ENCODE measurements at places on chromosomes 5 and 9.

DNA sequence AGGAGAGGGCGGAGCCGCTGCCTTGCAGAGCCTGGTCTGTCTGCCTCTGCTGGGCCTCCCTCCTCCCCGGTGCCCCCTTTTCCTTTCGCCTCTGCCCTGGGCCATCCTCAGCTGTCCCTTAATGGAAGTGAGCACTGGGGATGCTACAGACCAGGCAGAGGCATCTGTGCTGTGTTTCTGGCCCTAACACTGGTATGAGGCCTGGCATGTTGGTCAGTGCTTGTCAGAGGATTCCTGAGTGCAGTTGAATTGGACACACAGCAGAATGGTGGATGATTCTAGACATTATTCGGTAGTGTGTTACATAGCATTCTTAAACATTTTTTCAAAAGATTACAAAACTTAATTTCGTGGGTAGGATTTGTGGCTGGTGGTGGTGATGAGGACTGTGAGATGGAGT, 88.6 kb downstream of the EHMT1 start:
- no peak for DNase-seq

GRCh38 chr5:136123236-136123768, 9.3 kb upstream of the SMAD5 start:
- DNase-seq = peak; percentile 11

- peak; percentile 32 for DNase-seq
These were observed 49.7 kb downstream of the BASP1 start for GRCh38 chr5:17267106-17267505.

- DNase-seq = no peak
These were observed 75.0 kb upstream of the NEK6 start for GRCh38 chr9:124182741-124183140.

DNA sequence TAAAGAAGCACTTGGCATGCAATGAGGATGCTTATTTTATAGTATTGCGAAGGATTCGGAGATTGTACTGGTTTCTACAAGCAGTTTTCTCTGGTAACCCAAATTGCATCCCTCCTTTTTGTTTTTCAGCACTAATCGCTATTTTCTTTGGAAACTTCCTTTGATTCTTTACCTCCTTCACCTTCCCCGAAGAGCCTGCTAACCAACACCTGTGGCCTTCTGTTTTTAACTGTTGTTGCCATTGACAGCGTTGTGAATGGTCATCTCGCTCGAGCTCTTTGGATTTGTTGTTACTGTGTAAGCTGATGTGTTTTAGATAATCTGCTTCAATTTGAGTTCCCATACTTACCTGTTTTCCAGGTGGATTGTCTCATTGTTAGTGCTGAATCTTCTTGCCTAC, 1.1 kb downstream of the CNOT6 start:
- DNase-seq = no peak

GRCh38 chr9:12667892-12668291, 25.3 kb upstream of the TYRP1 start:
- no peak for DNase-seq

DNA sequence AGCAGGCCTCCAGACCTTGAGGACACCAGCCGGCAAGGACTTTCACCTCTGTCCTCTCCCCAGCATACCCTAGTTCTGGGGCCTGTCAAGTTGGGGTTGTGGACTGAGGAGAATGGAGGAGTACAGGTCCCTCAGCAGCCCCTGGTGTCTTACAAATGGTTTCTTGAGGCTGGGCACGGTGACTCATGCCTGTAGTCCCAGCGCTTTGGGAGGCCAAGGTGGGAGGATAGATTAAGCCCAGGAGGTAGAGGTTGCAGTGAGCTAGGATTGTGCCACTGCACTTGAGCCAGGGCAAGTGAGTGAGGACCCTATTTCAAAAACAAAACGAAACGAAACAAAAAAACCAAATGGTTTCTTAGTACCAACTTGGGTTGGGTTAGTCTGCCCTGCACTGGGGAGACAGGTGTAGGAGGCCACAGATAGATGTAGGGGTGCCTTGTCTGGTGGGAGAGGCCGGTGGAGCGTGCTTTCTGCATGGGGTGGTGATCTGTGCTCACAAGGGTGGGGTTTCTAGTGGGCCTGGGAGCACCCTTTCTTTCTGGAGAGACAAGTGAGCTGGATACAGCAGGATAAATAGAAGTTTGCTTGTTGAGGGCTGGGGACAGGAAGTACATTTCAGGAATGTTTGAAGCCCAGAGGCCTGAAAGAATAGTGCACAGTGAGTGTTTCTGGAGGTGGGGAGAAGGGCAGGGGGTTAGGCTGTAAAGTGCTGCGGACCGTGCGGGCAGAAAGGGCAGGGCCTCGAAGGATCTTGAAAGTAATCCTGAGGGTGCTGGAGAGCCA, 37.7 kb upstream of the PSD2 start:
- no peak for DNase-seq

GRCh38 chr9:73348471-73348870, 196.8 kb downstream of the ANXA1 start:
- no peak for DNase-seq

- DNase-seq = no peak
These were observed 38.3 kb downstream of the DAPK1 start for GRCh38 chr9:87535817-87536539.

DNA sequence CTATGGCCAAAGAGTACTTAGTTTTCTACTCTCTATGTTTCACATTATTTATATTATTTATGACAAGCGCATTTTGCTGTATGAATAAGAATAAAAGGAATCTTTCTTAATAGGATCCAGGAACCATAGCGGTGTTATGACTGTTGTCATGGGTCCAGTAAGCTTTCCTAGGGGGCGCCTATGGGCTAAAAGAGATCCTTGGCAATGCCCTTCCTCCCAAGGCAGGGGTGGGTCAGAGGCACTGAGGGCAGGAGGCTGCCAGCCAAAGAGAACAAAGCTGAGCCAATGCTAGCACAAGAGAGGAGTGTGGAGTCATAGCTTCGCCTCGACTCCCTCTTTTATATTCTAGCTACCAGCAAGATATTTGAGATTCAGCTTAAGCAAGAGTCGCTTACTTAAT, 98.4 kb upstream of the GNAQ start:
- peak; percentile 26 for DNase-seq
